GM23338 (cell line): ENCODE measurements at places on chromosomes 5 and 9.
A peak's percentile ranks its signal among the peaks of the same experiment; 100 is the strongest.

DNA sequence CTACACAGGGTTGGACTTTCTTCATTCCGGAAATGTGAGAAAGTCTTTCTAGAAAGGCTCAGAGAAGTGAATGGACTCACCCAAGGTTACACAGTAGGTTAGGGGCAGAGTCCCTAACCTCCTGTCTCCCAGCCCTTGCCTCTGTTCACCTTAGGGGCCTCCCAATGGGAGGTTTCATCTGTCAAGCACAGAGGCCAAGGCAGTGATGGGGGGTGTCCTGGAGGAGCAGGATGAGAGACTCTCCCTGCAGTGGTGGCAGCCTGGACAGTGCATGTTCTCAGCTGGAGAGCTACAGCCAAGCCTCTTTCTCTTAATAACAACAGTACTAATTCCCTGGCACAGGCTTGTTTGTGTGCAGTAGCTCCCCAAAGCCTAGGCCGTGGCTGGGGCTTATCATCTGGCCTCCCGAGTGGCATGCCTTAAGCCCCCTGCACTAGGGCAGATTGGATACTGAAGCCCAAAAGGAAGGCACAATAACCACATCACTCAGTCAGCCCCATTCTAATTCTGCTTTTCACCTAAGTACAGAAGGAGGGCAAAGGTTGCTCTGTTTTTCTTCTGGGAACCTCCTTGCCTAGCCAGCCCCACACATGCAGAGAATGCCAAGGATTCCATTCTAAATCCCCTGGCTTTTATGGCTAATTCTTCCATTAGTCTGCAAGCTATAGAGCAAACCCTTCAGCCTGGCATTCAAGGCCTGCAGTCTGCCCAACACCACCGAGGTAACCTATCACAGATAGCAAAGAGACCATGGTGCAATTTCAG, 50.2 kb upstream of the XPA start:
- DNase-seq = peak; percentile 28

- no peak for DNase-seq
Observed at GRCh38 chr9:123796618-123797484, 133.1 kb downstream of the DENND1A start.

DNA sequence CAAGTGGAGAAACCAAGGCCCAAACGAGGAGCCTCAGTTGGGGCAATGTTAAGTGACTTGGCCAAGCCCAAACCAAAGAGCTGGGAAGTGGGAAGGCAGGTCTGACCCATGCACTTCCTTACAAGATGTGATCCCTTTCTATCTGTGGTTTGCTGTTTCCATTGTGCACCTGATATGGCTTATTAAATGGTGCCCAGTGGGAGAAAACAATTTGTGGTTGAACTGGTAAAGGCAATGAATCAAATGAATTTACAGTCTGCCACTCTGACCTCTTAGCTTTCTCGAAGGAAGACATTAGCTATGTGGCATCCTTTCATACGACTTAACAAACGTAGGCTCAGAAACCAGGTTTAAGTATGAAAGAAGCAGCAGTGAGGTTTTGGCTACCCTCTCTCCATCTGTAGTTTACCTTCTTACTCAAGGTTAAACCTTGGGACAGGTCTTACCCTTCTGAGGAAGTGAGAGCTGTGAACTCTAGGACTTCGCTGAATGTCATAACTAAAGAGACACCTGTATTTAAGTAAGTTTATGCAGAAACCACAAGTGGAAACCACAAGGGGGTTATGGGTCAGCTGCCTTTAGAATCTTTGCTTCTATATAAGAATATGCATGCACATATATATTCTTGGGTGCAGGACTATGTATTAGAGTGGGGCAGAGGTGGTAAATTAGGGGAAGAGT, 100.5 kb upstream of the SPATA31D4 start:
- DNase-seq = no peak

DNA sequence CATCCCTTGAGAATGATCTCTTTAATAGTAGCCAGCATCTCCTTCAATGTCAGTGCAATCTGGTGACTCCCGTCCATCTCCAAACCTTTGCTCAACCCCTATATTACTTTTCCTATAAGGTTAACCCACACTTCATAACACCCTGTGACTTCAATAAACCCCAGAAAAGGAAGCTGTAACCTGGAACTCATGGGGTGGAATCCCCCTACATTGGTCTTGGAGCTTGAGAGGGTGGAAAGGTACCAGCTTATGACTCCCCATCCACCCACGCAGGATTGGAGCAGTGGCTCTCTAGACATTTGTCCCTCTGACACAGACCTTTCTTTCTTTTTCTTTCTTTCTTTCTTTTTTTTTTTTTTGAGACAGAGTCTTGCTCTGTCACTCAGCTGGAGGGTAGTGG, 54.7 kb upstream of the ZFR start:
- no peak for DNase-seq

DNA sequence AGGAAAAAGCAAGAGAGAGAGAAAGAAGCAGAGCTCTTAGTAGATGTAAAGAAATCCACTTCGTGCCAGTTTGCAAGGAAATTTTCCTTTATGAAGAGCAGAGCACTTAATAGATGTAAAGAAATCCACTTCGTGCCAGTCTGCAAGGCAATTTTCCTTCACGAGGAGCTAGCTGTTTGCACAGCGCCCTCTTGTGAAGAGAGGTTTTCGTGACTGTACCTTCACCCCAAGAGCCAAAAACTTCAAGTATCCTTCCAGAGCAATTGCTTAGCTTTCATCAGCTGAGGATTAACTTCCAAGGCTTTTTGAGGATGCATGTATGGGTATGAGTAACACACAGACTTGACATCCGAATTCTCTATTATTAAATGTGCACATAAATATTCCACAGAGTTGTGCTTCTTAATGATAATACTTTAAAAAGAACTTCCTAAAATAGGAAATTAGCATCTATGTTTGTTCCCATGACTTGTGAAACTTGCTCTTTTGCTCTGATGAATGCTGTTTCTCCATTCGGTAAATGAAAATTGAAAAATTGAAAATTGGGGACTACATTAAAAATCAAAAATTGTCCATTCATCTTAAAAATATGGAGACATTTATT, 525.6 kb downstream of the PDE4D start:
- DNase-seq = peak; percentile 78
